CD4-positive, alpha-beta T cell treated with Interleukin-15 for 1 hour (primary cell): ENCODE measurements at places on chromosomes 2 and 18.

GRCh38 chr2:138212434-138212833 lies 248.2 kb downstream of the HNMT start:
- no peak for DNase-seq

DNA sequence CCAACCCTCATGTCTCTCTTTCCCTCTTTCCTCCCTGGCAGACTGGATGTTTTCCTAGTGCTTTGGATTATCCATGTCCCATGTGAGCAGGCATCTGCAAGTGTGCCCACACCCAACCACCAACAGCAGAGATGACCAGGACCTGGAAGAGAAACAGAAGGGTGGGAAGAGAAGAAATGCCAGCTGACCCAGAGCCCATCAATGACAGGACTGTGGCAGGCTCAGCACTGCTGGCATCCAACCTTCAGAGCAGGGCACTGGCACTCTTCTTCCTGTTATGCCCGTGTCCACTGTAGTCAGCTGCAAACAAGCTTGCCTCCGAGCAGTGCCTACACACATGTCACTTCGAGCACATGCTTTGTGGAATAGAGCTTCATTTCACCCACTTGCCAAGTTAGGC lies 121.1 kb downstream of the TANC1 start:
- no peak for DNase-seq

- no peak for DNase-seq
These were observed 262.8 kb downstream of the ZEB2 start for GRCh38 chr2:144256996-144257707.

DNA sequence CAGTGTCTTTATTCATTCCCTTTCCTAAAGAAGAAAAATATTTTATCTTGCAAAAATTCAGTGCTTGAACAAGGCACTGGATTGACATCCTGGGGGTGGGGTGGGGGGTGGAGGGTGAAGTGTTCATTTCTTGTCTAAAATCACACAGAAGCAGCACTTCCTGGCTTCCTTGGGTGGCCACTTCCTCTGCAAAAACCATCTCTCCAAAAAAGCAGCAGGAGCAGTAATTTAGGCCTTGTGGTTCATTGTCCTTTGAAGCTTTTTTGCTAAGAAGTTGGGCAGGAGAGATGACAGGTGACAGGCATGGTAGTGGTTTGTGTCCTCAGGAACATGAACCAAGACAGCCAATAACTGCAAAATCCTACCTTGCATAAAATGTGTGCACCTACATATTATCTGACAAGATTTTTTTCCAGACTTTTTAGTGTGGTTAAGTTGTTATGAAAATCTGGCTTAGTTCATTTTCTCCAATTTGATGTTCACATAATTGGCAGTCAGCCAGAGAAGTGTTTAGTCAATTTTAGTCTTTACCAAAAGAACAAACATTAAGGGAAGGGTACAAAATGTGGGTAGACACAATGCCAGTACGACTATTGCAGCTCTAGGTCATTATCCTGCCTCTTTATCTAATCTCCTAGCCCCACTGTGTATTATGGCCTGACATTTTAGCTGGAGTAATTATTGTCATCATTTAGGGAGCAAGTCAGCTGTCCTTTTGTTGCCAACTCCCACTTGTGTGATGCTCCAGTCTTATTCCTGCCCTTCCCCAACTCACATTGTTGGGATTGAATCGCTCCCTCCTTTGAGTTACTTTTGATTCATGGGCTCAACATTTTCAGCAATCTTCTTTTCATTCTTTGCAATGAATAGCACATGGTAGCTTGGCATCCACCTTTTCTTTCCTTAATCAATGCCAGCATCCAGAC lies 177.2 kb downstream of the MYO3B start:
- DNase-seq = no peak

- DNase-seq = no peak
These were observed 89.0 kb downstream of the GREB1L start for GRCh38 chr18:21331065-21331464.

DNA sequence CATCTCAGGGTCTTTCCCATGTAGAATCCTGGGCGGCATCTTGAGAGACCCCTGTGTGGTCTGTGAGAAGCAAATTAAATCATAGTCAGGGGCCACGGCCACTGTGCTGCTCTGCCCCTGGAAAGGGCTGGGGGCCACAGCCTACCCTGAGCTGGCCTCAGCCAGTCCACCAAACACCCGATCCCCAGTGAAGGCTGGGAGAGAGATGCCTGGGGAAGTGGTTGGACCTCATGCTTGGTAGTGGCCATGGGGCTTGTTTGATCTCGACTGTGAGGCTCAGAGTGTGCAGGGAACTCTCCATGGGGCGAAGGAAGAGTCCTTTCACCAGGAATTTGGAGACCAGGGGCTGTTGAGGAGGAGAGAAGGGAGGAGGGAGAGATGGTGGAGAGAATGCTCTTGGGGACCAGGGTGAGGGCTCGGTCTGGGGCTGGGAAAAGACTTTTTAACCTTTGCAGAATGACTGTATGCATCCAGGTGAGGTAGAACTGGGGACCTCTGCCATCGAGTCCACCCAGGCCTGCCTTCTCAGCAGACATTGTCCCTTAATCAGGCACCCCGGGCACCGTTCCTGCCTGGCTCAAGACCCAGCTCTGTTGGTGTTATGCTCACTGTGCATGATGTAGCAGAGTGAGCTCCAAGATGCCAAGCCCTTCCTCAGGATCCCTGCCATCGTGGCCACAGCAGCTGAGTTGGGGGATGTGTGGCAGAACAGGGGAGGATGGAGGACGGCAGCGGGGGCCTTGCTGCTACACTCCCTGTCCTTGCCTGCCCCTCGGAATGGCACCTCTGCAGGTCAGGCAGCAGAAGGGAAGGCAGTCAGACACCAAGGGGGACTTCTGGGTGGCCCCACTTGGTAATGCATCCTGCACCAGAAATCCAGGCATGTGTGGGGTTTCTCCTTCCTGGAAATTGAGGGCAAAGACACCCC lies 249.9 kb downstream of the DYSF start:
- no peak for DNase-seq
